ENCODE measurements at places on chromosomes 2 and 18.

GRCh38 chr2:227479865-227480475, 8.0 kb downstream of the AGFG1 start:
- DNase-seq, result no peak

GRCh38 chr18:73638709-73639108, 508.9 kb downstream of the FBXO15 start:
- DNase-seq, result no peak

GRCh38 chr18:23354625-23355024, 98.5 kb upstream of the RIOK3 start:
- no peak for DNase-seq

DNA sequence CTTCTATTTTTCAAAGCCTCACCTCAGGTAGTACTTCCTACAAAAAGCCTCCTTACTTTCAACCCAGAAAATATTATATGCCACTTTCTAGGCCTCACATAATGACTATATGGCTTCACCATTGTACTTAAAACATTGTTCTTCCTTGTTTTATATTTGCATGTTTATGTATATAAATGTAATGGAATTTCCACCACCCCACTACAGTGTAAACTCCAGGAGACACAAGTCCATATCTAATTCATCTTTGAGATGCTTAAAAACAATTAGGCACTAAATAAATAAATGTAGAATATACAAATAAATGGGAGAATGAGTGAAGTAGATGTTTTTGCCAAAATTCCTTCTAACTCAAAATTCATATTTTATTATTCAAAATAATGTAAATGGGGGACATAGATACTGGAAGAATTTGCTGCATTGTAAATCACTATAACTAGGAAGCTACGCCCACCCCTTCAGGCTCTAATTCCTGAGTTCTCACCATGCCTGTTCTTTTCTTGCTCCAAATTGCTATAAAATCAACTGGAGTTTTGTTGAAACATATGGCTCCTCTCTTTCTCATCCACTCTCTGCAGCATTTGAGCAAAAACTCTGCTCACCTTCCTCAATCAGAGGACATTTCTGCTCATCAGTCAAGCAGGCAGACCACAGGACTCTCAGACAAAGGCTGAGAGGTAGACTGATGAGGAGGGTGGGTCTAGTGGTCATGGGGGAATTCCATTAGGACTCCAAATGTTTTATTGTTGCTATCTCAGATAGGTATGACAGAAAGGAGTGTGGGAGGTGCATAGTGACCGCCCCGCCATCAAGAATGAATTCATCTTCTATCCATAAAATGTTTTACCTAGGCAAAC, 243.0 kb downstream of the HNMT start:
- DNase-seq, result no peak

DNA sequence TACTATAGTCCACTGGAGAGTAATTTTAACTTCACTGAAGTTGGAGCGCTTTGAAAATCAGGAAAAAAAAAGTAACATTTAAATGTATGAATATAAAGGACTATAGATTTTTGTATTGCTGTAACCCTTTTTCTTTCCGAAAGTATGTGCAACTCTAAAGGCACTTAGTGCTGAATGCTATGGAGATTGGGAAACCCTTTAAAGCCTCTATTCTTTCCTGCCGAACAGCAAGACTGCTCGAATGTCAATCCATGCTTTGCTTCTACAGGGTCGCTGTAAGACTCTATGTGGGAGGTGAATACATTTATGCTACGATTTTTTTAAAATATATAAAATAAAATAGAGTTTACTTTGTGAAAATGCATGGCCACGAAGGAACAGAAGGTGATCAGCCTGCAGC, 825 bp downstream of the GRB14 start:
- no peak for DNase-seq

DNA sequence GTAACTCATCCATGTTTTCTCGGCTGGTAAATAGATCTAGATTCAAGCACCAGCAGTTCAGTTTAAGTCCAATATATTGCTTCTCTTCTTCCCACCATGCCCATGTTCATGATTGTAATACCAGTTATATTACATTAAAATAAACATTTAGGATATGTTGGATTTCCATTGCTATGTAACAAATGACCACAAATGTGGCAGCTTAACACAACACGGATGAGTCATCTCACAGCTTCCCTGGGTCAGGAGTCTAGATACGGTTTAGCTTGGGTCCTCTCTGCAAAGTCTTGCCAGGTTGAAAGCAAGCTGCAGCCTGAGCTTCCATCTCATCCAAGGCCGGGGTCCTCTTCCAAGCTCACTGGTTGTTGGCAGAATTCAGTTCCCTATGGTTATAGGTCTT, 39.4 kb upstream of the SMAD2 start:
- DNase-seq, result no peak

DNA sequence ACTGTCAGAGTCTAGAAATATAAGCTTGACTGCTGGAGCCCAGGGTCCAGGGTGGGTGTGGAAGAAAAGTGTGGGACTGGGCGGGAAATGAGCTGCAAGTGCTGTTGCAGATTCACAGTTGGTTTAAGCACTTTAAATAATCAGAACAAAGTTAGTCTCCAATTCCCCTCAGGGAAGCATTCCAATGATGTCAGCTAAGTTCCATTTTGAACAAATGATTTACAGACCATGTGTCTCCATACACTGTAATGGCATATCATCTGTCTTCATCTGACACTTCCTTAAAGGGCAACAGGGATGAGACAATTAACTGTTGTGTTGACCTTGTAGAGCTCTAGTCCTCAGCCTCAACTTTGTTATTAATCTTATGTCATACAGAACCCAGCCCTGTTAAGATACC, 31.5 kb upstream of the REG3A start:
- no peak for DNase-seq

DNA sequence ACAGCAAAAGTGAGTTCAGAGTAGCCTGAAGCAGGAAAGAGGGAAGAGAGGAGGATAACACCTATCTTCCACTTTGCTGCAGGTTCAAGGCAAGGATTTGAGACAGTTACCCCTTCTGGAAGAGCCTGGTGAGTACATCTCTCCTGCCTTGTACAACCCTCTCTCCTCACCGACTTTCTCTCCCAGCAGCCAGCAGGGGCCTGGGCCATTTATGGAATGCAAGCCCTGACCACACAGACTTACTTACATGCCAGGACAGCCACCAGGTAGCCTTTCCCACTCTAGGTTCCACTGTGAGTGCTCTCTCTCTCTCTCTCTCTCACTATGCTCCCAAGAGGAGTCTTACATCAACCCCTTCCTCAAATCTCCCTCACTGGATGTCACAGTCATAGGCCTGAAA, 57.0 kb downstream of the BCL11A start:
- no peak for DNase-seq

DNA sequence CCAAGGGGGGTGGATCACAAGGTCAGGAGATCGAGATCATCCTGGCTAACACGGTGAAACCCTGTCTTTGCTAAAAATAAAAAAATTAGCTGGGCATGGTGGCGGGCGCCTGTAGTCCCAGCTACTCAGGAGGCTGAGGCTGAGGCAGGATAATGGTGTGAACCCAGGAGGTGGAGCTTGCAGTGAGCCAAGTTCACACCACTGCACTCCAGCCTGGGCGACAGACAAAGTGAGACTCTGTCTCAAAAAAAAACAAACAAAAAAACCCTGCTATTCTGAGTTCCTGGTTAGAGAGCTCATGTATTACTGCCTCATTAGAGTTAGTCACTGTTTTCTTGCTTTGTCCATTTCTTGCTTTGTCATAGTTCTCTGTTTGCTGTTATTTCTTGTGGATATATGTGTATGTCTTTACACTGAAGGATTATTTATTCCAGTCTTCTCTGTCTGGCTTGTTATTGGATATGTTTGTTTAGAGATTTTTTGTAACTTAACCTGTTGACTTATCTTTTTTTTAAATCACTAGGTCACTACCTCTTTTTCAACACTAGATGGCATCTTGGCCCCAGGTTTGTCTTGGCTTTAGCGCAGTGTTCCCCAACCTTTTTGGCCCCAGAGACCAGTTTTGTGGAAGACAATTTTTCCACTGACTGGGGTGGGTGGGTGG, 17.0 kb downstream of the TTLL4 start:
- DNase-seq, result no peak

DNA sequence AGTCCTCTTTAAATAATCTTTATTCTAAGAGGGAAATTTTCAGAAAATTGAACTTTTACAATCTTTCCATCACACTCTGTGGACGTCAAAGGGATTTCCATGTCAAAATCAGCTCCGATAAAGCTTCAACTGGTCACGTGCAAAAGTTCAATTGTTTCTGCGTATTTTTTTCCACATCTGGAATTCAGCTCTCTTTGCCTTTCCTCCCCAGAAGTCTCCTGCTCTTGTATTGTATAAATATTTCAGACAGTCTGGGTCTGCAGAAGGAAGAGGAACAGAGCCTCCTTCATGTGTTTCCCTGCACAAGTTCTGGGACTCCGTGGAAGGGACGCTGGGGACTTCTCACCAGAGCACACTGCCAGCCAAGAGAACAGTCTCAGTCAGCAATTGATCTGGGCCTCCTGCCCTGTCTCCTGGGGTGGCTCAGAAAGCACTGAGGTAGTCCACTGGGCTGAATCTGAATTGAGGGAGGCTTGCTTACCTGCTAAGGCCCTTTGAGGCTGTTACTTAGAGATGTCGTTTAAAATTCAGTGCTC, 251.5 kb downstream of the TFCP2L1 start:
- no peak for DNase-seq

DNA sequence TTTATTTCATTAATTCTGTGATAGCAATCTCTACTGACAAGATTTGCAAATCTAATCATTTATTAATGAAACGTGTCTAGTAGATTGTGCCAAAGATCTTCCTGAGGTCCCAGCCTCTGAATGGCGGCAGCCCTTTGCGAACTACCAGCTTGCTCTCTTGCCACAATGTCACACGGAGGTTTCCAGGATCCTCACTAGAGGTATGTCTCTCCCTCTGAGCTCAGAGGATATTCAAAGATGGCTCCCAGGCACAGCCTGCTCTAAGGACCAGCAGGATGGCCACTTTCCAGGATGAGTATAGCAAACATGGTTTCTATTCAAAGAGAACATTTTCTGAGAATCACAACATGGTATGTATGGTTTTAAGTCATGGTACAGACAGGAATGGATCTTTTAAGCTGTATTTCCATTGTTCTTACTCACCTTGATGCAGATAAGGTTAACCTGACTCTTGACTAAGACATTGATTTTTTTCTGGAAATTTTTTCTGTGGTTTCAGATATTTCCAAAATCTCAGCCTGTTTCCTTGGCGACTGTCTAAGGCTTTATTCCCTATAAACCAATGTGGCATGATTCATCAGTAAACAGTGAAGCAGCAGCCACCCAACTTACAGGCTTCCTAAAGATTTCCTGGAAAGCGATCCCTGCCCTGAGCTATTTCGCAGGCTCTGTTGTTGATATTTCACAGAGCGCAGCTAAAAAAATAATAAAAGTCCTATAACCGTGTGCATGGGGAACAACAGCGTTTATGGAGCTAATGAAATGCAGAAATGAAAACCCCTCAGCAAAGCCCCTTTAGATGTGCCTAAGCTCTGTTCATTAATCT, 54.1 kb upstream of the KLF7 start:
- DNase-seq, result no peak

Measured in activated CD8-positive, alpha-beta memory T cell treated with anti-CD3 and anti-CD28 coated beads for 1 hour (primary cell).